Placental pericyte (primary cell): ENCODE measurements at places on chromosomes 12 and 14. TPM values are rescaled to one million over a fixed set of nuclear protein-coding genes. Genes with fewer than 3 reads are reported as not detected.

DBX2 gene
- not detected in 2 replicates for total RNA-seq

ESRRB gene
- total RNA-seq: 0.14 TPM in 1 of 2 replicates, not detected in the other

PGAM5 gene
- 23.9 and 73.7 TPM in 2 replicates for total RNA-seq

ADIPOR2 gene
- 30.0 and 37.1 TPM in 2 replicates for total RNA-seq

PYGL gene
- total RNA-seq: 34.8 and 41.8 TPM in 2 replicates

SYNE3 gene
- total RNA-seq: 16.9 and 19.0 TPM in 2 replicates

ABCB9 gene
- total RNA-seq: 7.0 and 13.7 TPM in 2 replicates

KRT85 gene
- total RNA-seq: not detected in 2 replicates

RNF212B gene
- total RNA-seq: not detected in 2 replicates
